ENCODE measurements at places on chromosomes 11 and 22.
A peak's percentile ranks its signal among the peaks of the same experiment; 100 is the strongest.

- no peak for DNase-seq
Observed at GRCh38 chr11:102487214-102487613, 34.6 kb upstream of the TMEM123 start.

- DNase-seq, result no peak
Observed at GRCh38 chr11:69052343-69053168, 3.8 kb downstream of the TPCN2 start.

DNA sequence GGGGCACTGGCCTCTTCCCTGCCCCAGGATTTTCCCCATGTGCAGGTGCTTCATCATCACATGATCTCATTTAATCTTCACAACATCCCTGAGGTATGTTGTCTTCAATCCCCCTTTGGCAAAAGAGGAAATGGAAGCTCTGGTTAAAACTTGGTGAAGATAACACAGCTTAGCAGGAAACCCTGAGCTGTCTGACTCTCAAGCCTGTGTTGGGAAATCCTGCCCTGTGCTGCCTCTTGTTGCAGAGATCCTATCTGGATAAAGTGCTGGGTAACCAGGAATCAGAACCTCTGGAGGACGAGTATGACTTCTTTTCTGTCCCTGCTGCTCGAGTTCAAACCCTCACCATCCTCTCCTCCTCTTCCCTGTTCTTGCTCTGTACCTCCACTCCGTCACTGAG is 13.1 kb upstream of the E2F8 start:
- no peak for DNase-seq

DNA sequence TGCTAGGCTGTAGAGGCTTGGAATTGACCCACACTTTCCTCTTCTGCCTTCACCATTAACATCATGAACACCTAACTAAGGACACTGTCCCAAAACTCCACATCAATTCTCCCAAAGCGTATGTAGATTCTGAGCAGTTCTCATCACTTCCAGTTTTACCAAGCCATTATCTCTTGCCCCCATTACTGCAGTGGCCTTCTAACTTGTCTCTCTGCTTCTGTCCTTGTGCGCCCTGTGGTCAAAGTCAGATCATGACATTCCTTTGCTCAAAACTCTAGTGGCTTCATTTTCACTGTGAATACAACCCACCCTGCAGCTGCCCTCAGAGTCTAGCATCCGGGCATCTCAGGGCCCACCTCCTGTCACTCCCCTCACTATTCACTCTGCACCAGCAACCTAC is 13.1 kb upstream of the TOP3B start:
- no peak for DNase-seq

DNA sequence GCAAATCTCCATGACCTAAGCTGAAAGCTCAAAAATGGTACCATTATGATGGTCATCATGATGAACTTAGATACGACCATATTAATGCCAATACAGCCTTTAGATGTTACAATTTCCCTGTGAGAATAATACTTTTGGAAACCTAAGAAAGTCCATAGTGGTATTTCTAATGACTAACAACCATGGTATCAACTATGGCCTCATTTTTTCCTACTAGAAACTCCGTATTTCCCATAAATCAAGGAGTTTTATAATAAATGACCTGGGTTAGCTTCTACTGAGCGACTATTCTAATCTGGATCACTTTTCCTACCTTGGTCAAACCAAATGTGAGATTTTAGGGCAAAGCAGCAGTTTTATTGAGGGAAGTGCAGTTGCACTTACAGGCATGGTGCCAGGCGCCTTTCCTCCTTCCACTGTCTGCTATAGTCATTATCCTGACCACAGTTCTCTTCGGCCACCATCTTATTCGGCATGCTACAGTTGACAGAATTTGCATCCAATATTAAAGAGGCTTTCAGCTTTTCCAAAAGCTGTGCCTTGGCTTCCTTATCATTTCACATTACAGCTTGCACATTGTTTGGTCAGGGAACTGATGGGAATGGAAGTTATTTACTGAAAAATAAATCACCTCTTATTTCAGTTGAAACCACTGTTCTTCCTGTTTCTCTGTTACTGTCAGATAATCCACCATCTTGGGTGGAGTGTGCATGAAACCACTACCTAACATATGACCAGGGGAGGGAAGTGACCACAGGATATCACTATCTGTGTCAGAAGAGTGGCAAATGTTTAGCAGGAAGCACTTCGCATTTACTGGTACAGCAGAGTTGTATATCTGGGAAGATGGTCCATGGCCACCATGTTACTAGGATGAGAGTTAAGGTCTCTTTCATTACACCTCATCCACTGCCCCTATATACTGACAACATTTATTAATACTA is 74.5 kb upstream of the PICALM start:
- DNase-seq, result peak; percentile 54

GRCh38 chr11:119626197-119626841 is 102.7 kb downstream of the NECTIN1 start:
- DNase-seq, result no peak

DNA sequence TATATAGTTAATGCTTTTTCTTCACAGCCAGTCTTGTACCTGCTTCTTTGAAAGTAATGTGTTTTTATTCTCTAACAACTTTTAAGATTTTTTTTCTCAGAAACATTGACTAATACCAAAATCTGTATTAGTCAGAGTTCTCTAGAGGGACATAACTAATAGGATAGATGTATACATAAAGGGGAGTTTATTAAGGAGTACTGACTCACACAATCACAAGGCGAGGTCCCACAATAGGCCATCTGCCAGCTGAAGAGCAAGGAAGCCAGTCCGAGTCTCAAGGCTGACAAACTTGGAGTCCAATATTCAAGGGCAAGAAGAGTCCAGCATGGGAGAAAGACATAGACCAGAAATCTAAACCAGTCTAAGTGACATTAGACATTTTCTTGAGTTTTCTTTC is 140.0 kb downstream of the RAB38 start:
- DNase-seq, result no peak

GRCh38 chr22:42990131-42990838 is 24.7 kb downstream of the PACSIN2 start:
- no peak for DNase-seq

GRCh38 chr11:123511037-123511870 is 81.2 kb downstream of the GRAMD1B start:
- DNase-seq, result peak; percentile 25

DNA sequence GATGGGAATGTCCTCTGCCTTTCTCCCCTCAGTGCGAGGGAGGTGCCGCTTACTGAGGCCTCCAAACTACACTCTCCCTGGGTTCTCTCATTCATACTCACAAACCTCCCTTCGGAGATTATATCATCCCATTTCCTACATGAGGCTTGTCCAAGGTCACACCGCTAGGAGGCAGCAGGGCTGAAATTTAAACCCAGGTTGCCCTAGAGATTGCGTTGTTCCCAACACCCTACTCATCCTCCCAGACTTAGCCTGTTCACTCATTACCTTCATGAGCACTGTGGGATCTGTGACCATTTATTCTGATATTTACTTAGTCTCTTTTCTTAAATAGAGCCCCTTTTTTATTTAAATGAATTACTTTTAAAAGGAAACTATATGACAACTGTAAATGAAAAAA is 31.1 kb downstream of the SDHAF2 start:
- DNase-seq, result no peak

DNA sequence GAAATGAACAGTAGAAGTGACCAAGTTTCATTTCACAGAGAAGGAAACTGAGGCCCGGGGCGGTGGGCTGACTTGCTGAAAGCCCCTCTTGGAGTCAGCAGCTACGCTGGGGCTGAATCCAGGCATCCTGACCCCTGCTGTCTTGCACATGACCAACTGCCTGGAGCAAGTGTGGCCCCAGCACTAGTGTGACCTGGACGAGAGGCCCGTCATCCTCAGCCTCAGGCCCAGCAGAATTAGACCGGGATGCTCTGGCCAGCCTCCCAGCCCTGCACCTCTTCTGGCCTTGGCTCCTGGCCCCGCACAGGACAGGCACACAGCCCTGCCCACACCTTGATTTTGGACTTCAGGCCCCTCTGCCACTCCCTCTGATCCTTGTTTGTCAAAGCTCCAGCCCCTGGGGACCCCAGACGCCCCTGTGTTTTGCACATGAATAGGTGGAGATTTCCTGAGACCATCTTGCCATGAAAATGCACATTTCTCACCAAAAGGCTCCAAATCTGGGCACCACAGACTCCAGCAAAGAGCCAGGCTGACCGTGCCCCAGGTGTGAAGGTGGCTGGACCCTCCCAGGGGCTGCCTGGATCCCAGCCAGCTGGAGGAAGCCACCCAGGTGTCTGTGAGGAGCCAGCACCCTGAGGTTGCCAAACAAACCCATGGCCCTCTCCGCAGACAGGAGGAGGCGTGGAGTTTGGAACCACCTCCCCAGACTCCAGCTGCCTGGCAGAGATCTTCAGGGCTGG is 24.9 kb downstream of the FGF4 start:
- no peak for DNase-seq

GRCh38 chr22:42342426-42343120 is 72.1 kb upstream of the TCF20 start:
- no peak for DNase-seq

- DNase-seq, result no peak
Observed at GRCh38 chr11:8330404-8330803, 66.7 kb upstream of the LMO1 start.

- DNase-seq, result peak; percentile 10
Observed at GRCh38 chr11:82864268-82864667, 36.0 kb downstream of the PRCP start.

GRCh38 chr11:95505927-95506426 is 275.0 kb upstream of the SESN3 start:
- no peak for DNase-seq

DNA sequence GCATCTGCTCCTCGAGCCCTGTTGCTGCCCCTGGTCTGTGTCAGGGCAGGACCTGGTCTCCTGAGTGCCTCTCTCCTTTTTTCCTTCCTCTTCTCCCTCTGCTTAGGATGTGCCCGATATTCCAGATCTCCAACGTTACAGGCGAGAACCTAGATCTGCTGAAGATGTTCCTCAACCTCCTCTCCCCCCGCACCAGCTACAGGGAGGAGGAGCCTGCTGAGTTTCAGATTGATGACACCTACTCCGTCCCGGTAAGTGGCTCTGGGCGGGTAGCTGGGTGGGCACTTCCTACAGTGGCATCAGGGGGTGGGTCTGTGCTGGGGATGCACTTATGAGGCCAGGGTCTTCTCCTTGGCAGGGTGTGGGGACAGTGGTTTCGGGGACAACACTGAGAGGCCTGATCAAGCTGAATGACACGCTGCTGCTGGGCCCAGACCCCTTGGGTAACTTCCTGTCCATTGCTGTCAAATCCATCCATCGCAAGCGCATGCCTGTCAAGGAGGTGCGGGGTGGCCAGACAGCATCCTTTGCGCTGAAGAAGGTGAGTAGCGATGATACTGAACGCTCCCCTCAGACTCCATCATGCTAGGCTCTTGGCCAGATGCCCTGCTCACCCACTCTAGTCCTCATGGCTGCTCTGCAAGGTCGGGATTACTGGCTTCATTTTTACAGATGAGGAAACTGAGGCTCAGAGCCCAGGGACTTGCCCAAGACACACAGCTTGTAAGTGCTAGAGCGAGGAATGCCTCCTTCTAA is 20.3 kb downstream of the GTPBP1 start:
- DNase-seq, result no peak

DNA sequence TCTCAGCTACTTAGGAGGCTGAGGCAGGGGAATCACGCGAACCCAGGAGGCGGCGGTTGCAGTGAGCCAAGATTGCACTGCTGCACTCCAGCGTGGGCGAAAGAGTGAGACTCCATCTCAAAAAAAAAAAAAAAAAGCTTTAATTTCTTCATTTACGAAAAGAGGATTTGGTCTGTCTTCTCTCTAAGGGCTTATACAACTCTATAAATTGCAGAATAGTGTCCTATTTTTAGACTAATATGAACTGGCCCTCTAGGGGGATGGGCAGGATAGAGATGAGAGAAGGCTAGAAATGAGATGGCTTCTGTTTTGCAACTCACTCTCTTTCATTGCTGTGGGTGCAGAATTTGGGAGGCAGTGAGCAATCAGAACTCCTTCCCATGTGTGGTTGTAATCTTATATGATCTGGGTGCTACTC is 11.3 kb downstream of the MAML2 start:
- DNase-seq, result no peak

DNA sequence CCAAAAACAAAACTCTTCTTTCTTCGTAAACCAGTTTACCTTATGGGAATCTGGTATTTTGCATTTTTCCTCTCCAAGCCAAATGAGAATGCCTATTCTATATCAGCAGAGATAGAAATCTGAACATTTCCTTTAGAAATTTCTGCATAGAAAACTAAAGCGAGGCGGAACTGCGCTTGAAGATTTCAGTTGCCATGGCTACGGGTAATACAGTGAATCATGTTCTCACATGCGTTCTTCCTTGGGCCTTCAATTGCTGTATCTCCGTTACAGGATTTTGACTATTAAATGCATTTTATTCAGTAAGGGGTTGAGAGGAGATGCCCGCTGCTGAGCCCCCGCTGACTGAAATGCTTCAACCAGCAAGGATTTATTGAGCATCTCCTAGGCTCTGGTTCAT is 108.2 kb upstream of the CRYBB3 start:
- no peak for DNase-seq

GRCh38 chr11:96738311-96738710 is 348.5 kb downstream of the JRKL start:
- no peak for DNase-seq

GRCh38 chr11:2114430-2115241 is 24.6 kb downstream of the IGF2 start:
- DNase-seq, result no peak

DNA sequence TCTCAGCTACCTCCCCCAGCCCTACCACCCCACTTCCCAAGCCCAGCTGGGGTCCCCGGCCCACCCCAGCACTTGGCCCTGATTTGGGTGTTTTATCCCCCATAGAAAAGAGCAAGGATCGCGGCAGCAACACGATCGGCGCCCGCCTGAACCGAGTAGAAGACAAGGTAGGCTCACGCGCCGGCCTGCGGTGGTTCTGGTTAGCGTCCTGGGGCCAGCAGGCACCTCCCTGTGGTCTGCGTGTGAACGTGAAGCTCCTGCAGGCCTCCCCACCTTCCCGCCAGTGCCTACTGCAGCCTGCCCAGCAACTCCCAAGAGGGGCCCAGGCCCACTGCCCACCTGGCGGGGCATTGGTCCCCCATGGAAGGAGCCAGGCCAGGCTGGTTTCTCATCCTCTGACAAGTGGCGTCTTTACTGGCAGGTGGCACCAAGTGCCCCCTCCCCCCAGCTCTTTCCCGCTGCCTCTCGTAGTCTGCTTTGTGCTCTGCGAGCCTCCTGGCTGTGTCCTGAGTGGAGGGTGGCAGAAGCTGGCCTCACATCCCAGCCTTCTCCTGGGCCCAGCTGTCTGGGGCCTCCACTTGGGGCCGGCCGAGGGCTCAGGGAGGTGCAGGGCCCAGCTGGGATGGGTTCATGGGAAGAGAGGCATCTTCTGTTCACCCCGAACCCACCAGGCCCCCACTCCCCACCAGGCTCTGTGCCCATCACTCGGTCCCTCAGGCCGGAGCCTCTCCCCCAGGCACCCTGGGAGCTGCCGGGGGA is 78.3 kb upstream of the KCNQ1OT1 start:
- peak; percentile 47 for DNase-seq

DNA sequence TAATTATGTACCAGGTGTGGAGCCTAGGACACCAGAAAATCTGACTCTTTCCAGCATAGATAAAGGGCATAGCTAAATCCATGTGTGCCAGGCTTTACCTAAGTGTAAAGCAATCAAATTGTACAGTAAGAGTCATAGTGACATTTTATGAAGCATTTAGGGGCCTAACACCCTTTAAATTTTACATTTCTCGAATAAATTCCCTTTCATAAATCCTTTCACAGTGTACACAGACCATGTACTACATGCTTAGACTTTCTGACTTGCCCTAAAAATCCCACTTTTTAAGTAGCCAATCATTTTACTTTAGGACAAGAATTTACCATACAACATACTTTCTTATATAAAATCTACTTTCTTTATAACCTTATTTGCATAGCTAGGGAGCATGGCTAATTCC is 727.6 kb upstream of the LUZP2 start:
- no peak for DNase-seq

Measured in hematopoietic multipotent progenitor cell treated with erythropoietin and hydrocortisone succinate and interleukin-3 and kit ligand, for 17 days (in vitro differentiated cells).